Right ventricle myocardium superior (tissue), 1 donor: ENCODE measurements at places on chromosomes 5 and 9. TPM values are rescaled to one million over a fixed set of nuclear protein-coding genes. Genes with fewer than 3 reads are reported as not detected.

Gene LRRC19
- total RNA-seq, result not detected

DNA sequence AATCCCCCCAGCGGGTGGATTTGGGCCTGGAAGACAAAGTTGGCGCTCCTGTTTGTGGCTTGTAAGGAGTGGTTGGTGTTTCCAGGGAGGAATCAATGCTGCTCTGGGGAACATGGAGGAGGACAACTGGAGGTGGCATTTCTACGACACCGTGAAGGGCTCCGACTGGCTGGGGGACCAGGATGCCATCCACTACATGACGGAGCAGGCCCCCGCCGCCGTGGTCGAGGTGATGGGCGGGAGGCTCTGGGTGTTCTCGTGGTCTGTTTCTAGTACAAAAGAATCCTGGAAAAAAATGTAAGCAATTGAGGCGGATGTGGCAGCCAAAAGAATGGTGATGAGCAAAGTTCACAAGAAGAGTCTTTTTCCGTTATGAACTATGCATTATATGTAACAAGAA is 7.2 kb downstream of the SDHA start:
- no peak for DNase-seq

DNA sequence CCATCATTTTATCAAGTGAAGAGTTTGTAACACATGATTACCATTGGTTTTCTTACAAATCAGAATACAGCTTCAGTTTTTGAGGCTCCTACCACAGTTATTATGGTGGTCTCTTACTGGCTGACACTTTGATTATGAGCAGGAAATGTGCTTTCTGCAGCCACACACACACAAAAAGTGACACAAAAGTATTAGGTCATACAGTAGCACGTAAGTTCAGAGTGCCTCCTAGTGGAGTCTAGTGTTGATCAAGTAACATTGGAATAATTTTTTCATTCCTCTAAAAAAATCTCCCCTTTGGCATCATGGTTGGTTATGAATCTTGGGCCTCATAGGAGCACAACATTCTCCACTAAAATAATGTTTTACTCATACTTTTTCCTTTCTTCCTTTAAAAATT is 37.6 kb downstream of the PAM start:
- no peak for DNase-seq

Gene MLANA
- not detected for total RNA-seq

Gene SPAAR
- total RNA-seq, result 8.3 TPM

DNA sequence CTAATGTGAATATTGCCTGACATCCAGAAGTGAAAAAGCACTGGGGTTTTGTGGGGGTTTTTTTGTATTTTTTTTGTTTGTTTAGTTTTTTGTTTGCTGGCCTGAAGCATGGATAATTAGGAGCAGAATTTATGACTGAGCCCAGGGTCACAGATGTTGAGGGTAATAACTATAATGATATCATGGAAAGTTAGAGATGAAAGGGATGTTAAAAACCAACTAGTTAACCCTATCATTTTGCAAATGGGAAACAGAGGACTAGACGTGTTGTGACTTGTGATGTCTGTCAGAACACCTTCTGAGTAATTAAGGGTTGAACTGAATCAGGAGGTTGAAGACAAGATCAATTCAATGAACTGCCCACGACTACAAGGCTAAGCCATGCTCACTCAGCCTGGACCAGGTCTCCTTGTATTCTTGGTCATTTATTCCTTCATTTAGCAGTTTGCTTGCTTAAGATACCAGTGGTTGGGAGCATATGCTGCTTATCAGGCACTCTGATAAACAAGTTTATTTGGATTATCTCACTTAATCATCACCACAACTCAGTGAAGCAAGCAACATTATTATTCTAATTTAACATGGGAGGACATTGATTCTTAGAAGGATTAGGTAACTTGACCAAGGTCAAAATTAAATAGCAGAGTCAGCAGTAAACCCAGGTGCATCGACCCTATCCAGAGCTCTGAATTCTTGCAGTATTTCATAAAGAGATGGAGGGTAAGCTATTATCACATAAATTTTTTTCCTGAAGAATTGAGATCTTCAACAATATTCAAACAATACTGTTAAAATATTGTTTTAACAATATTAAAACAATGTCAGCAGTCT is 75.7 kb upstream of the PIK3R1 start:
- DNase-seq, result no peak

DNA sequence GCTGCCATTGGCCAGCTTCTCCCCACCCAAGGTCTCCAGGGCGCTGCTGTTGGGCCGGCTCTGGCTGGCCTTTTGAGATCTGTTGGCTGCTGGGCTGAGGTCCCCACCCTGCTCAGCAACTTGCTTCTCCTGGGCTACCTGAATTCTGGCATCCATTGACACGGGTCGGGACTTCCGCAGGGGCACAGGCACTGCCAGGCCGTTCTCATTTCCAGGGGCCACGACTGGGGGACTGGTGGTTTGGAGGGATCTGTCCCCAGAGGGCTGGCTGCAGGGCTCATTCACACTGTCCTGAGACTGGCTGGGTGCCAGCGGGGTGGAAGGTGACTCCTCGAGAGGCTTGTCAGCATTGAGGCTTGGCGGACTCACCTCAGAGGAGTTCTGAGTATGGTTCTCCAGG is 87.1 kb upstream of the FBXW11 start:
- peak; percentile 68 for DNase-seq

DNA sequence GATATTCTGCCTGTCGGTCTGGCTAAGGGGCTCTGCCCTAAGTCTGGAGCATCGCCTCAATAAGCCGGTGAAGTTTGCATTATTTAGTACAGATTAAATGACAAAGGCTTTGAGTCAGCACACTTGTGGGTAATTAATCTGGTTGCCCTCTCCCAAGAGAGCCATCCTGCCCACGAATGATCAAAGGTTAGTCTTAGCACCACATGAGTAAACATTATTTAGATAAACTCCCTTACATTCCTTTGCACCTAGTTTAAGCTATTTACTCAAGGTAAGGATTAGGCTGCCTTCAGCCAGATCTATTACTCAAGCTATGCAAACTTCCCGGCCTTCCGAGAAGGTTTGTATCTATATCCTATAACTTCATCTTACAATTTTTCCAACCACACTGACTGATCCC is 572.1 kb downstream of the CHSY3 start:
- DNase-seq, result no peak
